ENCODE measurements at places on chromosomes 5 and 9.

GRCh38 chr9:38232895-38233294 lies 159.6 kb upstream of the ALDH1B1 start:
- DNase-seq: no peak

- no peak for DNase-seq
Measured at GRCh38 chr5:66704790-66705425, 108.7 kb downstream of the MAST4 start.

DNA sequence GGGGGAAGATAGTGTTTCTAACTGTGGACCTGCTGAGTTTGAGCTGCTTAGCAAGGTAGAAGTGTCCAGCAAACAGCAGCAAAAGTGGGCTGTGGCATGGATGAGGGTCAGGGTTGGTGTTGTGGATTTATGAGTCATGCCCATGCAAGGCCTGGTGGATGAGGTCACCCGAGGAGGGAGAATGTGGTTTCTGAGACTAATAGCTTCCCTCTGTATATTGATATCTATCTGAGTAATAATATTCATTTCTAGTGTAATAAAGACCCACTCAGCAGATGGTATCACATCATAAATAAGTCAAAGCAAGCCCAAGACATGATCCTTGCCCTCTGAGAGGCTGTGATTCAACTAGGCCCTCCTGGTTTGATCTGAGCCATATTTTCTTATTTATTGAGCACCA lies 597.8 kb upstream of the CLINT1 start:
- DNase-seq: no peak

- no peak for DNase-seq
Measured at GRCh38 chr5:113195771-113196170, 219.2 kb downstream of the DCP2 start.

DNA sequence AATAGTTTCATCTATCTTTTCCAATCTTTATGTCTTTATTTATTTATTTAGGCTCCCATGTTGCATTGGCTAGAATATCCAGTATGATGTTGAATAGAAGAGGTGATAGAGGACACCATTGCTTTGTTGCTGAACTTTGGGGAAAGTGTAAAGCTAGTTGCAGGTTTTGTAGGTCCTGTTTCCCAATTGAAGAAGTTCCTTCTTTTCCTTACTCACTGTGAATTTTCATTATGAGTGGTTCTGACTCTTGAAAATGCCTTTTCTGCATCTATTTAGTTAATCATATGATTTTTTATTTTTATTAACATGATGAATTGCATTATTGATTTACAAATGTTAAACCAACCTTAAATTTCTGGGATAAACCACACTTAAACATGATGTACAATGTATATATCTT lies 58.9 kb upstream of the NR3C1 start:
- no peak for DNase-seq

- DNase-seq: peak; percentile 49
Measured at GRCh38 chr9:109887079-109887478, 107.1 kb downstream of the PALM2AKAP2 start.

DNA sequence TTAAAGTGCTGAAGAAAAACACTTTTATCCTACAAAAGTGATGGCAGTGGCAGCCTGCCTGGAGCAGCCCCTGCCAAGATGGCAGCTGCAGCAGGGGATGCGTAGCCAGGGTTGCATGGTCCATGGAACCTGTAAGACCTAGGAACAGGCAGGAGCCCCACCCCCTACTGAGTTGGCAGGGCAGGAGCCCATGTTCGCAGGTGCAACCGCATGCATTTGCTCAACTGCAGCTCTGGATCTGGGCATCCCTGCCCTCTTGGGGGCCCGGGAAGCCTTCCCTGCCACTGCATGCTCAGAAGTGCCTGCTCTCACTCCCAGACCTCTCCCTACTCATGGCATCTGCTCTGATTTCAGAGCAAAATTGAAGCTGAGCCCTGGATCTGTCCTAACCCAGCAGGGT lies 779.6 kb downstream of the CDH18 start:
- DNase-seq: no peak

All from thyroid gland (tissue), 4 donors.